NCI-H524 treated with DMSO at 0.1 percent for 48 hours (cell line): ENCODE measurements at places on chromosomes 13 and 19.

- no peak for DNase-seq
Measured at GRCh38 chr13:32254416-32254815, 60.7 kb downstream of the ZAR1L start.

DNA sequence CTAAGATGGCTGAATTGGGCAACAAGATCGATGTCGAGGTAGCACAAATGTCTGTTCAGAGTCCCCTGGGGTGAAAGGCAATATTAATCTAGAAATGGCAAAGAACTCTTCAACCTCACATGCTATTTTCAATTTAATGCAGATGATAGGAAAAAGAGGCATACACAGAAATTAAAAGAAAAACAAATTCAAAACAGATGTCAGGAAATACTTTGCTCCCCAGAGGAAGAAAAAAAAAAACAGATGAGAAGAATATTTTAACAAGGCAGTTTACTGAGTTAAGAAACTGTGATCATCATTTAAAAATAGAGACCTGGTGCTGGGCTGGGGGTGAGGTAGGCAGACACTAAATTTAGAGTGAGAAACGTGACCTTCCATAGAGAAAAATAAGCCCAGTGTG is 421.9 kb upstream of the ARGLU1 start:
- no peak for DNase-seq

GRCh38 chr13:37027639-37028038 is 27.1 kb downstream of the EXOSC8 start:
- DNase-seq = no peak

DNA sequence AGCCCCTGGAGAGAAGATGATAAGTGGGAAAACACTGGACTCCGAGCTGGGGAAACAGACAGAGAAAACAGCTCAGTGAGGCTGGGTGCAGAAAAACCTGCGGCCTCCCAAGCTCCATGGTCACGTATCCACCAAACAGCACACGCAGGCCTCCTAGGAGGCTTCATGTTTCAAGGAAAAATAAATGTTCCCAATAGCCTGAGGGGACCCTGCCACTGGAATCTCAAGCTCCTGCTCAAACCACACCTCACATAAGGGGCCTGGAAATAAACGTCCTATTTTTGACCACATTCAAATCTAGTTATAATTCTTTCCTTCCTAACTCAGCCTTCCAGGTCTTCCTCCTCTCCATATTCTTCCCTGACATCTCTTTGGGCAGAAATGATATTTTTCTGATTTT is 225.7 kb downstream of the ABCC4 start:
- DNase-seq = no peak

GRCh38 chr13:50098693-50099092 is 83.4 kb downstream of the KCNRG start:
- DNase-seq = no peak

- DNase-seq = no peak
Measured at GRCh38 chr13:43720780-43721397, 65.9 kb downstream of the ENOX1 start.

GRCh38 chr13:48748681-48749080 is 95.0 kb downstream of the CYSLTR2 start:
- no peak for DNase-seq

DNA sequence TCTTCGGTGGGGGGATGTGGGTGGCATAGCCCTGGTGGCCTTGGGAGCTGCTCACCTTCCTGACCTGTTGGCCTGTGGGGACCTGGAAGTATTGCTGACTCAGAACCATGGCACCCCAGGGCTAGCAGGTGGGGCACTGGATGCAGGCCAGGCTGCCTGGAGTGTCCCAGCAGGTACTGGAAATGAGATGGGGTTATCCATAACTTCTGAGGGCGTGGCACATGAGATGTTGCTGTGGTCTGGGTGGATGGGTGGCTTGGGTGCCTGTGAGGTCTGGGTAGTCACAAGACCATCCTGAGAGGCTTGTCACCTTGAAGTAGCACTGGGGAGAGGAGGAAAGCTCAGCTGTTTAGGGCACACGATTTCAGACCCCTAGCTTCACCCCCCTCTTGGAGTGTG is 636 bp upstream of the RNF225 start:
- no peak for DNase-seq

- DNase-seq = no peak
Measured at GRCh38 chr13:80841414-80841813, 500.5 kb upstream of the SPRY2 start.

DNA sequence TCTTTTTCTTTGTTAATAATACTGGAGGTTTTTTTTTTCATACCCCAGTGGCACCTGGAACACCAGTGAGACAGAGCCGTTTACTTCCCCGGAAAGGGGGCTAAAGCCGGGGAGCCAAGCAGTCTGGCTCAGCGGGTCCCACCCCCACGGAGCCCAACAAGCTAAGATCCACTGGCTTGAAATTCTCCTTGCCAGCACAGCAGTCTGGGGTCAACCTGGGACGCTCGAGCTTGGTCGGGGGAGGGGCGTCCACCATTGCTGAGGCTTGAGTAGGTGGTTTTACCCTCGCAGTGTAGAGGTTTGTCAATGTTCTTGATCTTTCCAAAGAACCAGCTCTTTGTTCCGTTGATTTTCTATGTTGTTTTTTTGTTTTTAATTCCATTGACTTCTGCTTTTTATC is 94.6 kb upstream of the DIAPH3 start:
- DNase-seq = no peak

DNA sequence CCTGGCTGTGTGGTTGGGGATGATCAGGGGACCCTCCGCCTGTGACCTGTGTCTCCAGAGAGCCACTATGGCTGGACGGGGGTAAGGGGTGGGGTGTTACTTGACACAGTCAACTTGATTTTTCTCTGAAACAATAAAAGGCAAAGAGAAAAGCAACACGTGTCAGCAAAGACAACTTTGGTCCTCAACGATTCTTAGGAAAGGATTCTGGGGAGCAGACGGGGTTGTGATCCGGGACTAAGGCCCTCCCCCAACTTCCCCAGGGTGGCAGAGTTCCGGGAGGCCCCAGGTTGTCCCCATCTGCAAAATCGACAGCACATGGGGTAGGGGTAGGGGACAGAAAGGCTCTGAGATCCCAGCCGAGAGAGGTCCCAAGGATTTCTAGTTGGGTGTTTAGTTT is 46.2 kb downstream of the COLGALT1 start:
- no peak for DNase-seq

DNA sequence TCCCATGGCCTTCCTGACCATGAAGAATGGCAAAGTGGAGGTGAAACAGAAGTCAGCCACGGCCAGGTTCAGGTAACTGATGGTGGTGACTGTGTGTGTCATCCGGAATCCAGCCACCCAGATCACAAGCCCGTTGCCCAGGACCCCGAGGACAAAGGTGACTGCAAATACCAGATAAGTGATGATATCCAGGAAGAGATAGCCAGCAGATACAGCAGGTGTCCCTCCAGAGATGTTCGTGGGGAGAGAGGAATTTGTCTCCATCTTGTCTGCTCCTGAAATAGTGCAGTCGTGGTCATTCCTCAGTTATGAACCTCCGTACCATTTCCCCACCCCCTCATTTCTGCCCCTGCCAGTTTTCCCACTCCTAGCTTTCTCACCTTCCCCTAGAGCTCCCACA is 4.9 kb downstream of the FPR1 start:
- no peak for DNase-seq

DNA sequence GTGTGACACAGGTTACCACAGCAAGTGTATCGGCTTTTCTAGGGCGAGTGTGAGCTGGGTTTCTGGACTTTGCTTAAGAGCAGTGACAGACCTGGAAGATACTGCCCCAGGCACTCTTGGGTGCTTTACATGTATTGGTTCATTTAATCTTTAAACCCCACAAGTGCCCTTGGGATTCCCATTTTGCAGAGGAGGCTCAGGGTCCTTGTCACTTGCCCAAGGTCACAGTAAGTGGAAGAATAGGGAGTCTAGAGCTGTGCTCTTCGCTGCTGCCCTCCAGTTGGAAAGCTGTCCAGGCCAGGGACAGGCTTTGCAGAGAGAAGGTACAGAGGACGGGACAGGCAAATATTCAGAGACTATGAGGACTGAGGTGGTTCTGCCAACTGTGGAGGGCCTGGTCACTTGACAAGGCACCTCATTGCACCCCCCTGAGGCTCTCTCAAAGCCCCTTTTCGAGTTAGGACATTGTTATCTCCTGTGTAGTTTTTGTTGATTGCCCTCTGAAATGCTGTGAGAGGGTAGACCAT is 42.4 kb downstream of the BBC3 start:
- DNase-seq = no peak

GRCh38 chr19:7670150-7670783 is 1.4 kb downstream of the RETN start:
- DNase-seq = no peak

- DNase-seq = peak; percentile 26
Measured at GRCh38 chr13:111575719-111576118, 255.3 kb downstream of the TEX29 start.

DNA sequence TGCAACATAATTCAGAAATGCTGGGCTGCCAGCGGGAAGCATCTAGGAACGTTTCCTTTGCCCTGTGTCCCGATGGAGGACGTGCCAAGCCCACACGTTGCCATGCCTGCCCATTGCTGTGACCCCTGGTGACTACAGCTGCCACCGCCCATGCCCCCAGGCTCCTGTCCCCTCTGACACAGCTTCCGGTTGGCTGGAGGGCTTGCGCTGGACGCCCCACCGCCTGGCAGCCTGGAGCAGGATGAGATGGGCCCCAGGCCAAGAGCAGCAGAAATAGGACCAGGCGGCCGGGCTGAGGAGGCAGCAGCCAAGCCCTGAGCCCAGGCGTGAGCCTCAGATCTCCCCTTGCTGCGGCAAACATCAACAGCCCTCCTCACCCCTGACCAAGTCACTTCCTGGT is 125.9 kb downstream of the COL4A2 start:
- no peak for DNase-seq

- no peak for DNase-seq
Measured at GRCh38 chr13:42396501-42396900, 124.5 kb downstream of the AKAP11 start.

DNA sequence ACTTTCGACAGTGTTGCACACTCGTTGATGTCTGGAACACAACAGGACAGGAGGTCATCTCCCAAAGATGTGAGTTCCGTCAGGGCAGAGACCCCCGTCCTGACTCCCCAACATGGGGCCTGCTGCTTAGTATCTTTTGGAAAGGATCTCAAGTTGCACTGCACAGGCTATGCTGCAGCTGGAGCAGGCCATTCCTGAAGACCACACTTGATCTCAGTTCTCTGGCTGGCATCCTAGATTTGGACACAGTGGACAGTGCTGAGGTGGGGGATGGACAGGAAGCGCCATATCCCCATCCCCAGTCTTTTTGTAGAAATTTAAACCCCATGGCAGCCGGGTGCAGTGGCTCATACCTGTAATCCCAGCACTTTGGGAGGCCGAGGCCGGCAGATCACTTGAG is 5.9 kb downstream of the ADGRE2 start:
- no peak for DNase-seq

DNA sequence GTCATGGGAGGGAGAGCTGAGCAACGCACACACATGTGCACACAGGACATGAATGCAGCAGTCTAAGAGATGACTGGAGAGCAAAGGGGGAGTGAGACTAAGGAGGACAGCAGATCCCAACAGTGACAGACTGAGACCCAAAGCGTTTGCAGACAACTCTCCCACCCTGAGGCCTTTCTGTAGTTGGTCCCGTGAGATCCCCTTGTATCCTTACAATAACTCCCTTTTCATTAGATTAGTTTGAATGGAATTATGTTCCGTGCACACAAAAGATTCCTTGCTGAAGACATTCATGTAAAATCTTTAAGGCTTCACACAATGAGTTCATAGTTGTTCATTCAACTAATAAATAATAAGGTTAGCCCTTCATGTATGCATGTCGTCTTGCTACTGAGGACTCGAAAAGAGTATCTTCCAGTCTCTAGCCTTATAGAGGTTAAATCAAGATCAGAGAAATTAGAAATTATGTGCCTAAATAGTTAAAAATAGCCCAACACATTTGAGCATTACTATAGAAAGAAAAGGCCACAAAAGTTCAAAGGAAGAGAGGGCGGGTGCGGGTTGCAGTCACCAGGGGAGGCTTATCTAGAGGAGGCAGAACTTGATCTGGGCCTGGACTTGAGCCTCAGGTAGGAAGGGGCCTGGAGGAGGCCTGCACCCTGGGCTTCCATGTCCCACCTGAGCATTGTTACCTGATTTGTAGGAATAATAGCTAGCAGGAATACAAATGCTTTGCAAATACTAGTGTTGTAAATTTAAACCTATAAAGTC is 3.1 kb upstream of the GTF3A start:
- no peak for DNase-seq

DNA sequence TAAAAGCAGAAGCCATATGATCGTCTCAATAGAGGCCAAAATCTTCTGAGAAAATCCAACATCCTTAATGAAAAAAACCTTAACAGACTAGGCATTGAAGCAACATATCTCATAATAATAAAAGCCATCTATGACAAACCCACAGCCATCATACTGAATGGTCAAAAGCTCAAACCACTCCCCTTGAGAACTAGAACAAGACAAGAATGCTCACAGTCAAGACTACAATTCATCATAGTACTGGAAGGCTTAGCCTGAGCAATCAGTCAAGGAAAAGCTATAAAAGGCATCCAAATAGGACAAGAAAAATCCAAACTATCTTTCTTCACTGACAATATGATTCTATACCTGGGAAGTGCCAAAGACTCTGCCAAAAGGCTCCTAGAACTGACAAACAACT is 2668.2 kb upstream of the PCDH20 start:
- no peak for DNase-seq

- DNase-seq = no peak
Measured at GRCh38 chr13:75180805-75181455, 301.0 kb downstream of the TBC1D4 start.

DNA sequence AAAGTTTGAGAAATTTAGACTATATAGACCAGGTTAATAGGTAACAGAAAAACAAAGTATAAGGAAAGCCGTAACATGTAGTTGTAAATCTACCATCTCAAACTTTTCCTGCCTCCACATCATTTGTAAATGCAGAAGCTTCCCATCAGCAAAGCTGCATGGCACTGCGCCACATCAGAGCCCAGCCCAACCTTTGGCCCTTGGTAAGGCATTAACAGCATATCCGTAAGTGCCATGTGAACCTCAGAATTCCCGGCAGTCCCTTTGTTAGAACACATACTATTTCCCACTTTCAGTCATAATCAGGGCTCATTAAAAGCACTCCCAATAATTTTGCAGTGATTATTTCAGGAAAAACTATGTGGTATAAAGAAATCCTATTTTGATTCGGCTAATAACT is 51.6 kb downstream of the MPHOSPH8 start:
- no peak for DNase-seq

- DNase-seq = no peak
Measured at GRCh38 chr13:89568276-89568675, 1779.2 kb upstream of the MIR17HG start.

DNA sequence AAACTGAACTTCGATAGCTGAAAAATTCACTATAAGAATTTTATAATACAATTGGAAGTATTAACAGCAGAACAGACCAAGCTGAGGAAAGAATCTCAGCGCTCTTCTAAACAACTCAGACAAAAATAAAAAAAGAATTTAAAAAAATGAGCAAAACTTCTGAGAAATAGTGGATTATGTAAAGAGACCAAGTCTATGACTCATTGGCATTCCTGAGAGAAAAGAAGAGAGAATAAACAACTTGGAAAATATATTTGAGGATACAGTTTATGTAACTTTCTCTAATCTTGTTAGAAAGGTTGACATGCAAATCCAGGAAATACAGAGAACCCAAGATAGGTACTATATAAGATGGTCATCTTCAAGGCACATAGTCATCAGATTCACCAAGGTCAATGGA is 25.4 kb downstream of the SLC25A15 start:
- no peak for DNase-seq
